ENCODE measurements at places on chromosomes 16 and 17.

DNA sequence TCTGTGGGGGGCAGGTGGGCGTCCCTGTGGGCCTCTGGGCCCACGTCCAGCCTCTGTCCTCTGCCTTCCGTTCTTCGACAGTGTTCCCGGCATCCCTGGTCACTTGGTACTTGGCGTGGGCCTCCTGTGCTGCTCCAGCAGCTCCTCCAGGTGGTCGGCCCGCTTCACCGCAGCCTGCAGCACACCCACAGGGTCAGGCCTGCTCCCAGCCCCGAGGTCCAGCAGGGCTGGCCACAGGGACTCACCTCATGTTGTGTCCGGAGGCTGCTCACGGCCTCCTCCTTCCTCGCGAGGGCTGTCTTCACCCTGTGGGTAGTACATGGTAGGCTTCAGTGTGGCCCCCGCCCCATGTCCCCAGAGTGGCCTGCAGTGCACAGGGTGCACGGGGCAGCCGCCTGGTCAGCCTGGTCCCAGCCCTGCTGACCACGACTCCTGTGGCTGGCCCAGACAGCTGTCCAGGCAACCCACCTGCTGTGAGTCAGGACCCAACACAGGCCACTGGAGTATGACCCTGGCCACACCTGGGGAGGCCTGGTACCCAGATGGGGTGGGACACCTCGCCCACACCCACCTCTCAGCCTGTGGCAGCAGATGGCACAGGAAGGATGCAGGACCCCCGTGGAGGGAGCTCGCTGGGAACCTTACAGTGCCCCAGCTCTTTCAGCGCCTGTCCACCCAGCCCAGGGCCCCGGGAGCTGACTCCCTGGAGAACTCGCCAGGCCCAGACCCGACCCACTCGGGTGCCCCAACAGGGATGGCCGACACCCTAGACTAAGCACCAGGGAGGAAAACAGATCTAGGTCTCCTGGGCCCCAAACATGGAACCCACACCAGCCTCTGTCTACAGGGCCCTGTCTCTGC lies 23.9 kb upstream of the AATK start:
- DNase-seq, result peak; percentile 44

- DNase-seq, result no peak
Measured at GRCh38 chr17:31740611-31741082, 118.4 kb downstream of the COPRS start.

DNA sequence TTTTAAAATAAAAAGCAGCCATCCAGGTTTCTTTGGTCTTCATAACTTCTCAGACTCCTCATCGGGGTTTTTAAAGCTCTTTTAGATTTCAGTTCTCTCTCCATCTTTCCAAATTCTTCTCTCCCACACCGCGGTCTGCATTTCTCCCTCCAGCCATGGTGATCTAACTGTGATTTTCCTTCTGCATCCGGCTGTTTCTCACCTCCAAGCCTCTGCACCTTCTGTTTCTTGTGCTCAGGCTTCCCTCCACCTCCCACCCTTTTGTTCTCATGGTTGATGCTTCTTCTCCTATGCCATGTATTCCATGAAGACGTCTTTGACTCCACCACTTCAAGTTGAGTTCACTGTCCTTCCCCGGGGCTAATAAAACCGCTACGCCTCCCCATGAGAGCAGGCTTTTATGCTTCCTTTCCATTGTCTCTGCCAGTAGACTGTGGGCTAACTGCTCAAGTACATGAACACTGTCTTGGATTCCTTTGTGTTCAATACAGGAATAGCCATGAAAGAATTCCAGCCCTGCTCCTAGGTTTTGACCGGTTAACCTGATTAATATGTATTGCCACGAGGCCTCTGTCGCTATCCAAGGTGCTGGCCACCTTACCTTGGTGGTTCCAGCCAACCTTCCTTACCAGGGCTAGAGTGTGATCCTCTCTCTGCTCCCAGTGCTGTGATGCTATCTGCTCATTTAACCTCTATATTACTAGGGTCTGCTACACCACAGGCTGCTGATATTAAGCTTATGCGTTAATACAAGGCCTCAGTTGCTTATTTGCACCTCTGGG lies 625.1 kb downstream of the HS3ST4 start:
- peak; percentile 75 for DNase-seq

GRCh38 chr17:37162800-37163199 lies 213.0 kb upstream of the C17orf78 start:
- no peak for DNase-seq

DNA sequence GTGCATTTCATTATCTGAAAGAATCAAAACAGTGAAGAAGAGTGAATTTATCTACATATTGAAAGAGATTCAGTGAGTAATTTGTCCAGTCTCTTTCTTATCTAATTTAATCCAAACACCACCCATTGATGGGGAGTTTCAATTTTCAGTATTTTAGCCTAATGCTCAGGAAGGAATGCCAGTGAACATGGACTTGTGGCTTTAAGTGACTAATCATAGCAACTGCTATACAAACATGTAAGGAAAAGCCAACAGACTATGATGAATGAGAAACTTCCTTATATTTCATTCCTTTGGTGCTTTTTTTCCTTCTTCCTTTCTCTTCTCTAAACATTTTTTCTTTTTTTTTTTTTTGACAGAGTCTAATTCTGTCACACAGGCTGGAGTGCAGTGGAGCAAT lies 885.8 kb downstream of the KCNJ2 start:
- DNase-seq, result no peak

GRCh38 chr16:58384437-58385055 lies 7.7 kb upstream of the GINS3 start:
- no peak for DNase-seq

- DNase-seq, result no peak
Measured at GRCh38 chr17:73628642-73629552, 15.3 kb downstream of the SDK2 start.

- peak; percentile 40 for DNase-seq
Measured at GRCh38 chr16:84617041-84617790, 662 bp downstream of the COTL1 start.

- no peak for DNase-seq
Measured at GRCh38 chr17:82892899-82893565, 53.2 kb upstream of the ZNF750 start.

GRCh38 chr17:57528058-57528451 lies 217.0 kb downstream of the CCDC182 start:
- no peak for DNase-seq
